Fibroblast of skin of scalp (primary cell): ENCODE measurements at places on chromosomes 6 and 20.

GRCh38 chr20:34190679-34191090 lies 50.5 kb upstream of the ASIP start:
- peak; percentile 89 for DNase-seq

DNA sequence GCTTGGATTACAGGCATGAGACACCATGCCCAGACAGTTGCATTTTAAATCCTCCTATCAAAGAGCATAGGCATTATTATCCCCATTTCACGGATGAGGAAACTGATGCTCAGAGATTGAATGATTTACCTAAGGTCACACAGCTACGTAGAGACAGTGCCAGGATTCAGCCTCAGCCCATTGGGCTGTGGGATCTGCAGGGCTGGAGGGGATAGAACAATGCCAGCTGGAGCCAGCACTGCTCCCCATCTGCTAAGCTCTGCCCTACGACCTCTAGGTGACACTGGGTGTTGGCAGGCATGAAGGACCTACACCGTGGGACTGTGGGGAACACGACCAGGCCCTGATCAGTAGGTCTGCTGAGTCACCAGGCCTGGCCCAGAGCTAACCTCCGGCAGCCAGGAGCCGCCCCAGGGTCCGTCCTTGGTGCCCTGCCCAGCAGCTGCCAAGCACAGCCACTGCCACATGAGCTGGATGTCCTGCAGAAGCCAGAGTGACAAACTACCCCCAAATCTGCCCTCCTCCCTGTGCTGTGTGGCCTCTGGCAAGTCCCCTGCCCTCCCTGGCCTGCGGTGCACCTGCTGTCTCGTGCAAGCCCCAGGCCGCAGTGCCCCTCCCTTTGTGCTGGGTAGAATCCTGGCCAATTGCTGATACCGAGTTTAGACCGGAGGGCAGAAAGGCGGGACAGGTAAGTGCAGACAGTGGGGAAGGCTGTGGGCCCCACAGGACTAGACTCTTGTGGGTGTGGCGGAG lies 47.6 kb upstream of the PTGIS start:
- no peak for DNase-seq

- DNase-seq, result peak; percentile 83
Measured at GRCh38 chr6:108921547-108922361, 73.5 kb downstream of the ARMC2 start.

DNA sequence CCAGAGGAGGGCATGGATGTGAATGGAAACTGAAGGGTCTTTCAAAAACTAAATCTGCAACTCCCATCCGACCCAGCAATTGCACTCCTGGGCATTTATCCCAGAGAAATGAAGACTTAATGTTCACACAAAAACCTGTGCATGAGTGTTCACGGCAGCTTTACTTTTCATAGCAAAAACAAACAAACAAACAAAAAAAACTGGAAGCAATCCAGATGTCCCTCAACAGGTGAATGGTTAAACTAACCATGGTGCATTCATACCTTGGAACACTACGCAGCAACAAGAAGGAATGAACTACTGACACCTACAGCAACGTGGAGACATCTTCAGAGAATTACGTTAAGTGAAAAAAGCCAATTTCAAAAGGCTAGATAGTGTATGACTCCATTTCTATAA lies 32.2 kb downstream of the PMEPA1 start:
- DNase-seq, result no peak

- no peak for DNase-seq
Measured at GRCh38 chr6:12426121-12426520, 136.0 kb downstream of the EDN1 start.

GRCh38 chr6:29680416-29680815 lies 536 bp downstream of the ZFP57 start:
- no peak for DNase-seq
